ENCODE measurements at places on chromosomes 12 and 14.

GRCh38 chr12:7483343-7483742, 20.2 kb downstream of the CD163 start:
- DNase-seq: no peak

DNA sequence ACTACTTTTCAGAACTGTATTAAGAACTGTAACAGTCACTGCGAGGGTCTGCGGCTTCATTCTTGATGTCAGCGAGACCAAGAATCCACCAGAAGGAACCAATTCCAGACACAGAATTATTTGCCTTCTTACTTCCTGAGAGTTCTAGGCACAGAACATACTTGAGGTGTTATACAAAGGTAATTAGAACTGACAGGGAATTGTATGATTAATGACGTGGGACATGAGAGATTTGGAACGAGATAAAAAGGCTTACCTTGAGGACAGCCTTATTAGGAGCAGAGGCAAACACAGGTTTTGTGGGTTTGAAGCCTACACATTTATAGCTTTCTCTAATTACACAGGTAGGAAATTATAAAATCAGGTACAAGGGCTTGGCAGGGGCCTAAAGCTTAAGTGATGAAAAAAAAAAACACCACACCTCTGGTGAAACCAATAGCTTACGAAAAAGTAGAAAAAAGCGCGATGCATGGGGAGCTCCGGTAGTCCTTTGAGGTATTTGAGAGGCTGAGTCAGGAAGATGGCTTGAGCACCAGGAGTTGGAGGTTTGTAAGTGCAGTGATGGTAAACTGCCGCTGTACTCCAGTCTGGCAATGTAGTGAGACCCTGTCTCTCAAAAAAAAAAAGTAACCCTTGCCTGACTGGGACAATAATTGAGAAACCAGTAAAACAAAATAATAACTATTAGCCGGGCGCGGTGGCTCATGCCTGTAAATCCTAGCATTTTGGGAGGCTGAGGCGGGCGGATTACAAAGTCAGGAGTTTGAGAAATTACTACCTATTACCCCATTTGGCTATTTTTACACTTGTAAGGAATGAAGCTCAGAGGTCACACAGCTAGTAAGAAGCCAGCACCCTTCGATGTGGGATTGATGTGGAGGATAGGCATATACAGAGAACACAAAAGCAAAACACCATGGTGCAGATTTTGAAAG, 795 bp upstream of the ACOT2 start:
- DNase-seq: peak; percentile 28

- no peak for DNase-seq
Measured at GRCh38 chr12:39814626-39815025, 195.0 kb upstream of the ABCD2 start.

DNA sequence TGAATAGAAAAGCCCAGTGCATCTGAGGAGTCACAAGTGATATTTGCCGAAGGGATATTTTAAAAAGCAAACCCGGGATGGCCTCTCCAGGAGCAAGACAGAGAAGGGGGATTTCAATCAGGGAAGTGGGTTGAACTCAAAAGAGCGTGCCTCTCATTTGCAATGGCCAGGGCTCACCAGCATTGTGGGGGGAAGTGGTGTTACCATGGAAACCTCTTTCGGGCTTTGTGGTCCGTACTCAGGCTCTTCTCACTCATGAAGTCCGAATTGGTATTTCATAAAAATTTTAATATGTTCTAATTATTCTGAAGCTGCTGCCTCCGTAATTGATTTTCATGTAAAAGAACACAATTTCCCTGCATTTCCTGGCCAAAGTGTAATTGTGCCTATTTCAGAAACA, 79.8 kb downstream of the SLC15A4 start:
- no peak for DNase-seq
